ENCODE measurements at places on chromosomes 1 and 21. TPM values are rescaled to one million over a fixed set of nuclear protein-coding genes. Genes with fewer than 3 reads are reported as not detected.

GRCh38 chr21:33480481-33481103 lies 818 bp upstream of the TMEM50B start:
- DNase-seq = no peak

The SPRR2G gene
- not detected for total RNA-seq

The CHI3L2 gene
- total RNA-seq = 1.0 TPM

DNA sequence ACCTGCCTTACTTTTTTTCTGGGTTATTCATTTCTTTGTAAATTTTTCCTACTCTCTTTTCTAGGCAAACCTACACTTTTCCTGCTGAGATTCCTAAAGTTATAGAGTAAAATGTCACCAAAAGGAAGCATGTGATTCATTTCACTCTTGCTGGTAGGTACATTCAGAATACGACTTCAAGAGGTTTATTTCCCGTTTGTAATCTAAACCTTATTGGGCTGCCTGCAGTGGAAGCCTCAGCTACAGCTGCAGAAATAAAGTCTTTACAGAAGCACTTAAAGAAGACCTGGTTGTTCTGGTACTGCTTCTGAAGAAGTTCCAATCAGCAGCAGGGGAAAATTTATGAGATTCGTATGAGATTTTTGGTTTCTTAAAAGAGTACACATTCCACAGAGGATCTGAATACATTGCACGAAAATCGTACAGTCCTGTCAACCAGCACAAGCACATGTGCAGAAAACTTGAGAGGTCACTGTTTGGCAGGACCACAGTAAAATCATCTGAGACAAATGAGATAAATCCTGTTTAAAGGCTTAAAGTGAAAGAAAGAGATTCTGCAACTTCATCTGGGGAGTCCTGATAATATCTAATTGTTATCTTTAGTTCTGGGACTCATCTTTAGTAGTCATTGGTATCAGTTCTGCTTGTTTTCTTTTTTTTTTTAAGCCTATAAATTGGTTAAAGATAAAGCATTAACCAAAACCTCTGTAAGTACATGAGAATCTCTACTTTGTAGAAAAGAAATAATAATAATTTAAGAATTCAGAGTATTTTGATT lies 109.9 kb upstream of the ADGRL2 start:
- DNase-seq = no peak

- DNase-seq = no peak
Observed at GRCh38 chr1:9424261-9424660, 115.0 kb upstream of the SLC25A33 start.

The BATF3 gene
- not detected for total RNA-seq

DNA sequence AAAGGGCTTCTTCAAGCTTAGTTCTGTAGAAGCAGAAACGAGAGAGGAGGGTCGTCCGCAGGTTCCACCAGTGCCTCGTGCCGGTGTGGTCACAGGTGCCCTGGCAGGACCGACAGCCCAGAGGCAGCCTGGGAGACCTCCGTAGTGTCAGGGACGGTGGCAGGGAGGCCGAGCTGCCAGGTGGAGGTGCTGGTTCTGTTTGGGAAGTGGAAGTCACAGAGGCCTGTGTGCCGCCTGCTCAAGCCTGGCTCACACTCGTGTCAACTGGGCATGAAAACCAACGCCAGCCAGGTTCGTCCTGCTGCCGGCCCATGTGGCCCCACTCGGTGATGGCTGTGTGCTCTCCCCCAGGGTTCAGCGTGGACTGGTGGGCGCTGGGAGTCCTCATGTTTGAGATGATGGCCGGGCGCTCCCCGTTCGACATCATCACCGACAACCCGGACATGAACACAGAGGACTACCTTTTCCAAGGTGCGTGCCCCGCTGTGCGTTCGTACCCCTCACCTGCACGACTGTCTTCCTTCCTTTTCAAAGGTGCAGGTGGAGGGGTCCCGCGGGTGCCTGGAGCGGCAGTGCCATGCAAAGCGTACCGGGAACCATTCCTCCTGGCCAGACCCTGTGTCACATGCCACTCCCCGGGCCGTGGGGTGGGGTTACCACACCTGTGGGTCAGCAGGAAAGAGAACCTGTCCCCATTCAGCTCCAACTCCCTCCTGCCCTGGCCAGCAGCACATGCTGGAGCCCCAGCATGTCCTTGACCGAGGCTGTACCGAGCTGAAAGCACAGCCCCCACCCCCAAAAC lies 20.8 kb downstream of the FAAP20 start:
- DNase-seq = no peak

The TGFB2 gene
- 39.6 TPM for total RNA-seq

All from mammary epithelial cell (primary cell).